ENCODE measurements at places on chromosomes 6 and 20.

DNA sequence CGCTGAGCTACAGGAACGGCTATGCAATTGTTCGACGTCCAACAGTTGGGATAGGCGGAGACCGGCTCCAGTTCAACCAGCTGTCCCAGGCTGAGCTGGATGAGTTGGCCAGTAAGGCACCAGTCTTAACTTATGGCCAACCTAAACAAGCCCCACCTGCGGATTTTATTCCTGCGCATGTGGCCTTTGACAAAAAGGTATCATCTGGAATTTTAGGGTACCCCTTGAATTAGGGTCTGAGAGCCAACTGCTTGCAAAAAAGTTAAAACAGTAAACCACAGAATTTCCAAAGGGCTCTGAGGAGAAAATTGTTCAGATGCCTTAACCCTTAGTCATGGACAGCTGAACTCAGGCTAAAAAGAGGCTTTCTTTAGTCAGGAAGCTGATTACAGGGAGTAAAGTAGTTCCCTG, 3.8 kb downstream of the EFHC1 start:
- DNase-seq: no peak

DNA sequence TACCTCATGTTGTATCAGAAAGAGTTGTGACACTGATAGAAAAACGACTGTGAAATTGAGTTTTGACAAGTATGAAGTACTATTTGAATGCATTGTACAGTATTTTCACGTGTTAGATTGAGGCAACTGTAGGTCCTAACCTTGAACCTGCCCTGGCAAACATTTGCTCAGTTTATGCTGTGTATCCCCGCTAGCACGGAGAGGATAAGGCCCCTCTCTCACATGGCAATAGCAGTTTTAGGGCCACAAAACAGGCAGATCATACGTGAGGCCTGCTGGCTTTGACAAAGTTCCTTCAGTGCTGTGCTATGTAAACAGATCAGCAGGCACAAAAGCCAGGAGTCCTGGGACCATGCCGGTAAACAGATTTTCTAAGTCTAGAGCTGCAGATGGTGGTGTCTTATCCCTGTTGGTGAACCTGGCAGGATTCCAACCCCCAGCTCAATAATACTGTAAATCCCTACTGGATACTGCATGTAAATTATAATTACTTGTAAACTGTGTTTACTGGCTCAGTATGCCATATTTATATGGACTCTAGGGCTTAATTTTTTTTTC, 23.8 kb upstream of the FAM217A start:
- no peak for DNase-seq

DNA sequence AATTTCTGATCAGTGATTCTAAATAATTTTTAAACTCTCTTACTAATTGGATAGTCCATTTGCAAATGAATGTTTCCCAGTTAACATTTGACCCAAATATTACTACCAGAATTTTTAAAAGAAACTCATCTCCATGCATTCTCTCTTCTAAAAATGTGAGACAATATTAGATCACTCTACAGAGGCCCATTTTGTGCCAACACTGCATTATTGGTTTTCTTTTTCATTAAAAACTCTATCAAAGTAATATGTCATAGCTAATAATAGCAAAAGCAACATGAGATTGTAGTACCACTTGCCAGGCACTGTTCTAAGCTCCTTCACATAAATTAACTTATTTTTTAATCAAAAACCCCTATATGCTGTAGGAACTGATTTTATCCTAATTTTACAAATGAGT, 345.6 kb upstream of the PLCB4 start:
- DNase-seq: no peak

- no peak for DNase-seq
Observed at GRCh38 chr6:1170794-1171193, 141.1 kb upstream of the FOXQ1 start.

DNA sequence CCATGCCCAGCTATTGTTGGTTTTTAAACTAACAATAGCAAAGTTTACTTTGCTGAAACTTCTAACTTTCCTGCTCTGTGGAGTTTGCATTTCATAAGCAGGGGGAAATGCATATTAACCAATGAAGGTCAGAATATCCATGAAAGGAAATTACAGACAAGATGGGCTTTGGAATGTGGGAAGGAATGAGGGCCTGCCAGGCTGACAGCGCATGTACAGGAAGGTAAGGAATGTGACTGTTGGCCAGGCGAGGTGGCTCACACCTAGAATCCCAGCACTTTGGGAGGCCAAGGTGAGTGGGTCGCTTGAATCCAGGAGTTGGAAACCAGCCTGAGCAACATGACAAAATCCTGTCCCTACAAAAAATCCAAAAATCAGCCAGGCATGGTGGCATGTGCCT, 49.6 kb downstream of the CDK5RAP1 start:
- DNase-seq: no peak

DNA sequence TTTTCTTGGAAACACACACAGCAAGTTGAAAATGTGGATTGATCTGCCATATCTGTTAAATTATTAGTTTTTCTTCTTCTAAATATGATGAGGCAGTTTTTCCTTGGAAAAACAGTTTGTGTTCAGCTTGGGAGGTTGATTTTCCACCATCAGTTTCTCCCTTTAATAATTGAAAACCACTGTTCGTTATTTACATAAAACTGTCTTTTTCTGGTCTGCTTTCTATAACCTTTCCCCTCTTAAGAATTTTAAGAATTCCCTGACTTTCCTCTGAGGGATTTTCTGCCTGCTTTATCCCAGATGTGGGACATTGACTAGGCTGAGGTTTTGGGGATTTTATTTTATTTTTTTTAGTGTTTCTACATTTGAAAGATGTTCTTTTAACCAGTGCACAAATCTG, 27.2 kb downstream of the DSE start:
- DNase-seq: no peak

DNA sequence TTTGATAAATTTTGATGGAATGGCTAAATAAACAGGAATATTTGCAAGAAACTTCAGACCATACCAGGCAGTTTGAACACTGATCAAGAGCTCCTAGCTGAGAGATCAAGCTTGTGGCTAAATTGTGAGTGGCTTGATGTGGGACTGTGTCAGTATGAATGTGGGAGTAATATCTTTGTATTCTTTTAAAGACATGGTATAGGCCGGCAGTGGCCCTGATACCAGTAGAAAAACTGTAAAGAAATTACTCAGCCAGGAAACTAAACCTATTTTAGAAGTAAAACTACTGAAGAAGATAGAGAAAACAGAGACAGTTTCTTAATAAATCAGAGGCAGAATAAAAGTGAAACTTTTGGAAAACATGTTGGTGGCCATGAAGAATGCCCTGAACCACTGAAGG, 608.4 kb upstream of the SYNCRIP start:
- DNase-seq: no peak

- DNase-seq: no peak
Observed at GRCh38 chr6:118581489-118581959, 33.4 kb downstream of the PLN start.

- no peak for DNase-seq
Observed at GRCh38 chr6:132085731-132086130, 134.6 kb upstream of the CCN2 start.

DNA sequence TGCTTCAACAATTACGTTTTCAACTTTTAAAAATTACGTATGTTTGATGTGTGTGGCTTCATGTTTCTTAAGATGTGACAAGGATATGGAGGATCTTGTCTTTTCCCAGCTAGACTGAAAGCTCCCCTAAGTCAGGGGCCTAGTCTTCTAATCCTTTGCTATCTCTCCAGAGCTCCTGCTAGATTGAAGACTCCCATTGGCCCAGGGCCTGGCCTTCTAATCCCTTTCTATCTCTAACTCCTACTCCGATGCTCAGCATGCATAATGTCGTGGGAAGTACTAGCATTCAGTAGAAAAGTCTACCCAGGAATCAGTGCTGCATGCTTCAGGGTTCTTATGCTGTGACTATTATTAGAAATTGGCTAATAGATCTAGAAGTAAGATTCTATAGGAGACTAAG, 144.8 kb upstream of the SUPT3H start:
- DNase-seq: no peak

- no peak for DNase-seq
Observed at GRCh38 chr6:6689400-6690143, 101.1 kb downstream of the LY86 start.

- DNase-seq: peak; percentile 57
Observed at GRCh38 chr20:5191829-5192569, 65.2 kb downstream of the CDS2 start.

DNA sequence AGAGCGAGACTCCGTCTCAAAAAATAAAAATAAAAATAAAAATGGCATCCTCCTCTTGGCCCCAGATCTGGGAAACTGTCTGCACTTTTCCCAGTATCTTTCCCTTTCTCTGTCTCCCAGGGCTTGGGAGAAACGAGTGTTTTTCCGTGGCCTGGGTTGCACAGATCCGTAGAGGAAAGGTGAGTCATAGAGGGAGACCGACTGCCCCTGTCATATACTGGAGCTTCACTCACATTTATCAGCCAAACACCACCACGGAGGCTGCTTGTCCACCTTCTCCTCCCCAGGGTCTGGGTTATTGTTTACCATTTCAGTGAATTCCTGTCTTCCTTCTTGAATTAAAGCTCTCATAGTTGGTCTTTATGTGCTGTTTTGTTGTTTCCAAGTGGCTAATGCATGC, 31.9 kb upstream of the EIF2S2 start:
- no peak for DNase-seq

DNA sequence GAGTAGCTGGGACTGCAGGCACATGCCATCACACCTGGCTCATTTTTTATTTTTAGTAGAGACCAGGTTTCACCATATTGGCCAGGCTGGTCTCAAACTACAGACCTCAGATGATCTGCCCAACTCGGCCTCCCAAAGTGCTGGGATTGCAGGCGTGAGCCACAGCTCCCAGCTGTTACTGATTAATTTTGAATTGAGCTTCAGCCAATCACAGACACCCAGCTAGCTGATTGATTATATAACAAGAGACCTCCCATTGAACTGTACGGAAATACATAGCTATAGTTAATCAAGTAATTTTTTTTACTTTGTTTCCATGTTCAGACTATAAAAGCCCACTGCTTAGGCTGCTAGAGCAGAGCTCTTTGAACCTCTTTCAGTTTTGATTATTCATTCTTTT, 31.6 kb downstream of the PKIB start:
- DNase-seq: no peak

DNA sequence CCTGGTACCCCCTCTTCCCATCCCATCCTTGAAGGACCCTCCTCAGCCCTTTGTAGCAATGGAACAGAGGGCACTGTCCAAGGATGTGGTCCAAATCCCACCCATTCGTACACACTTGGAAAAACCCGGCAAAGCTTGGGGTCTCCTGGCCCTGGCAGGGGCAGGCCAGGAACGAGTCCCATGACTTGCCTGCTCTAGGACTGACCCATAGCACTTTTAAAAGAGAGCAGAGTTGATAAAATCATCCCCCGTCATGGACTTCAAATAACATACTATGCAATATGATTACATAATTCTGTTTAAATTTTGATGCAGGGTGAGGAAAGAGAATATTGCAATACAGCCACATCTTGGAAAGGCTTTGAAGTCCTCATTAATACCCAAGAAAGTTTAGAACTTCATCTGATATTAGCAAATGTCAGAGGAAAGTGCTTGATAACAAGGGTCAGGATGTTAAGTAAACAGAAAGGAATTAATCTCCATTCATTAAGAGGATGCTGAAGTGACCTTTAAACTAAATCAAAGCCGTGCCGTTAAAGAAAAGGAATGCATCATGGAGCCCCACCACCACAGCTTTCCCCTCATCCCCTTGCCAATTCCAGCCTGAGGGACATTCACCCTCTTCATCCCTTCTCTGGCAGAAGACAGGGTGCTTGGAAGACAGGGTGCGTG, 60.7 kb upstream of the NXT1 start:
- DNase-seq: no peak

- DNase-seq: no peak
Observed at GRCh38 chr6:122653094-122653493, 42.9 kb downstream of the PKIB start.

DNA sequence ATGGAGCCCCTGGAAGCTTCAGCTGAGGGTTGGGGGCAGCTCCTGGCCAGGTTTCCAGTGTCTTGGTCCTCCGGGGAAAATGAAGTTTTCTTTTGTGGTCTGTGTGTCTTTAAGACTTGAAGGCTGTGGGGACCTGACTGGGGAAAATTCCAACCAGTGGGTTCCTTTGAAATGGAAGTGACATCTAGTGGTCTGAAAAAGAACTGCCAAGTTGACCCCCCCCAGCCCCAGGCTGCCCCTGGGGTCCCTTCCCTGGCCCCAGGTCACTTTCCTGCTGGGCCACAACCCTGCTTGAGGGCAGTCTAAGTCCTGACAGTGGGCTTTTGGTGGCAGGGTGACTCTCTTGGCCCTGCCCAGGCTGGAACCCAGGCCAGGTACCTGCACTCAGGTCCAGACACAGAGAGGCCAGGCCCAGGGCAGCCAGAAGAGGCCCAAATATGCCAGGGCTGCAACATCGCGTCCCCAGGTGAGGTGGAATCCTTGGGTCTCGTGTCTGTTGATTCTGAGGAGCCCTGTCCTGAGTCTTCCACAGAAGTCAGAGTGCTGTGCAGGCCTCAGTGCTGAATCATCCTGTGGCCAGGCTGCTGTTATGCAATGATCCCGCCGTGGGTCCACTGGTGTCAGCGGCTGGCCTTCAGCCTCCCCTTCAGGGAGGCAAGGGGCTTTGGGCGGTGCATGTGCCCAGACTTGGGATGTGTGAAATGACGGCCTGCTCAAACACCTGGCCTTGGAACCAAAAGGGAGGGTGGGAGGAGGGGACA, 68.4 kb downstream of the VEGFA start:
- no peak for DNase-seq

GRCh38 chr20:8903655-8904605, 165.0 kb upstream of the PLCB4 start:
- no peak for DNase-seq

GRCh38 chr20:43988867-43989266, 74.2 kb downstream of the TOX2 start:
- no peak for DNase-seq

GRCh38 chr20:11012975-11013374, 339.2 kb upstream of the JAG1 start:
- DNase-seq: no peak

DNA sequence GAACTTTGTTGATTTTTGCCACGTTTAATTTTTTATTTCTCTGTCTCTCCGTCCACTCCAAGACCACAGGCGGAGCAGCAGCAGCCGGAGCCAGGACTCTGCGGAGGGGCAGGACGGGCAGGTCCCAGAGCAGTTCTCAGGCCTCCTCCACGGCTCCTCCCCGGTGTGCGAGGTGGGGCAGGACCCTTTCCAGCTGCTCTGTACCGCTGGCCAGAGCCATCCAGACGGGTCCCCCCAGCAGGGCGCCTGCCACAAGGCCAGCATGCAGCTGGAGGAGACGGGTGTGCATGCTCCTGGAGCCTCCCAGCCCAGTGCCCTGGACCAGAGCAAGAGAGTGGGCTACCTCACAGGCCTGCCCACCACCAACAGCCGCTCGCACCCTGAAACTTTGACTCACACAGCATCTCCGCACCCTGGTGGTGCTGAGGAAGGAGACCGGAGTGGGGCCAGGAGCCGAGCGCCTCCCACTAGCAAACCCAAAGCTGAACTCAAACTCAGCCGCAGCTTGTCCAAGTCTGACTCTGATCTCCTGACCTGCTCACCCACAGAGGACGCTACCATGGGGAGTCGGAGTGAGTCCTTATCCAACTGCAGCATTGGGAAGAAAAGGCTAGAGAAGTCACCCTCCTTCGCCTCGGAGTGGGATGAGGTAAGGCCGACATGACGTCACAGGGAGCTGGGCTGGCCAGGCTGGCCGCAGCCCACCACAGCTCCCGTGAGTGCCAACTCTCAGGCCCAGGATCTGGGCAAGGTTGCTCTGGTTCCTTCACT, 123.5 kb downstream of the TCP11 start:
- DNase-seq: no peak
